ENCODE measurements at places on chromosomes 16 and 17.
A peak's percentile ranks its signal among the peaks of the same experiment; 100 is the strongest.

DNA sequence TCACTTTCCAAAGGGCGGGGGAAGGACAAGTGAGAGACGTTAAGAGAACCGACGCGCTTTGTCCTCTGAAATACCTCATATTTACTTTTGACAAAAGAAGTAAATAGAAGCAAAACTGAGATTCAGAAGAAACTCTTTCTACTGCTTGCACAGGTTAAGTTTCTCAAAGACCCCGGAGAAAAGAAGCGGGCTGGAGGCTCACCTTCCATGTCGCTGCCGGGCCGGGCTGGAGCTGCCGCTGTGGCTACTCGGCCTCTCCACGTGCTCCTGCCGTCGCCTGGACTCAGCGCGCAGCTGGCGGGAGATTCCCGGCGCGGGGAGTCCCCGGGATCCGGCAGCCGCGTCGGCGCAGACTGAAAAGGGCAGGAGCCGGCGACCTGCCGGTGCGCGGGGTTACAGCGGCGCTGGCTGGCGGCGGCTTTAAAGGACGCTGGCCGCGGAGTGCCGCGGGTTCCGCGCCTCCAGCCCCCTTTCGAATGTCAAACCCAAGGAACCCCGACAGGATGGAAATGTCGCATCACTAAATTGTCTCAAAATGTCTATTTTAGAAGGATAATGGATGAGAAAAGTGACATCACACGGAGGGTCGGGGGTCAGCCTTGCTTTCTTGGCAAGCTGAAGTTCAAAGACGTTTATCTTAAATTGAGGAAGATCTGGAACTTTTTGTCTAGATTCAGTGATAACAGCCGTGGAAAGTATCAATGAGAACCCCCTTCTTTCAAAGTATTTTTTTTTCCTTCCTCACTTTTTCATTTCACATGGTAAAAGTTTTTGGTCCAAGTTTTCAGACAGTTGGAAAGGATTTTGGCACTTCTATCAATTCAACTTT lies at the start of gene IKZF3:
TSS of gene IKZF3 (minus strand) at position 395 of the 829 bp plus-strand sequence. CDS start at position 209, 186 bp downstream.
- H3K27ac ChIP-seq, result peak within 1 kb of the TSS; percentile 98
- H3K27me3 ChIP-seq, result no peaks in the 10 kb centered on the region
- H3K4me1 ChIP-seq, result peaks cover 62% of the 10 kb centered on the region
- DNase-seq, result peak; percentile 87

DNA sequence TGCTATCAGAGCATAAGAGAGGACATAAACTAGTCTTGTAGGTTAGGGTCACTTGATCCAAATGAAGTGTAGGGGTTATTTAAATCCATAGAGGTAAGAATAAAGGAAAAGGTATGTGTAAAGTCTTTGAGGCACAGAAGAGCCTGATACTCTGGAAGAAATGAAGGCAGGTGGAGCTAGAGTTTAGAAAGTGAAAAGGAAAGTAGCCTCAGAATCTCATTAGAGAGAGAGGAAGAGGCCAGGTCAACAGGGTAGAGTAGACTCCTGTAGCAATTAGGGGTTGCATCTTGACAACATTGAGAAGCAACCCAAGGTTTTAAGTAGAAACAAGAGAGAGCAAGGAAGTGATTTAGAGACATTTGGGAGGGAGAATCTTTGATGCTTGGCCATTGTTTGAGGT lies 235.2 kb upstream of the SOX9 start:
- no peak for DNase-seq
- H3K4me1 ChIP-seq, result no peaks in the 10 kb centered on the region
- H3K27ac ChIP-seq, result no peak overlapping the region
- H3K27me3 ChIP-seq, result no peaks in the 10 kb centered on the region
- H3K4me3 ChIP-seq, result no peak overlapping the region

- peaks cover 37% of the 10 kb centered on the region for H3K36me3 ChIP-seq
- H3K27ac ChIP-seq, result no peak overlapping the region
- H3K27me3 ChIP-seq, result no peaks in the 10 kb centered on the region
- no peaks in the 10 kb centered on the region for H3K4me1 ChIP-seq
Observed at GRCh38 chr17:69533481-69534234, 119.2 kb downstream of the MAP2K6 start.

DNA sequence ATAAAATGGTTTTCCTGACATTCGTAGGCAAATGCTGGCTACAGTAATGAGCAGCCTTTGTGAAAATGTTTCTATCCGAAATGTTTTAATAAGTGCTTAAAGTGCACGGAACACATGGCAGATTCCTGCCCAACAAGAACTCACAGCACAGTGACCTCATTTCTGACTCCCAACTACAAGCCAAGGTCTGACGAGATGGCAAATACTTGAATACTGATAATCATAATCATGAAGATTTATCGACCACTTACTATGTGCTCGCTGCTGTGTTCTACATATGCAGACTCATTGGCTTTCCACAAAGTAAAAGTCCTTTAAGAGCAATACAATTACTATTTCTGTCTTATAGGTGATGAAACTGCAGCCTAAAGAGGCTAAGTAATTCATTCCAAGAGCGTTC lies 238.1 kb upstream of the CDH5 start:
- no peak for DNase-seq
- no peak overlapping the region for H3K4me3 ChIP-seq
- H3K27me3 ChIP-seq, result no peaks in the 10 kb centered on the region
- no peaks in the 10 kb centered on the region for H3K4me1 ChIP-seq

- H3K27me3 ChIP-seq, result no peaks in the 10 kb centered on the region
- peaks cover 18% of the 10 kb centered on the region for H3K4me1 ChIP-seq
- DNase-seq, result no peak
- no peaks in the 10 kb centered on the region for H3K36me3 ChIP-seq
- H3K27ac ChIP-seq, result no peak overlapping the region
- no peak overlapping the region for H3K4me3 ChIP-seq
Observed at GRCh38 chr16:27319257-27319965, 5.6 kb downstream of the IL4R start.

DNA sequence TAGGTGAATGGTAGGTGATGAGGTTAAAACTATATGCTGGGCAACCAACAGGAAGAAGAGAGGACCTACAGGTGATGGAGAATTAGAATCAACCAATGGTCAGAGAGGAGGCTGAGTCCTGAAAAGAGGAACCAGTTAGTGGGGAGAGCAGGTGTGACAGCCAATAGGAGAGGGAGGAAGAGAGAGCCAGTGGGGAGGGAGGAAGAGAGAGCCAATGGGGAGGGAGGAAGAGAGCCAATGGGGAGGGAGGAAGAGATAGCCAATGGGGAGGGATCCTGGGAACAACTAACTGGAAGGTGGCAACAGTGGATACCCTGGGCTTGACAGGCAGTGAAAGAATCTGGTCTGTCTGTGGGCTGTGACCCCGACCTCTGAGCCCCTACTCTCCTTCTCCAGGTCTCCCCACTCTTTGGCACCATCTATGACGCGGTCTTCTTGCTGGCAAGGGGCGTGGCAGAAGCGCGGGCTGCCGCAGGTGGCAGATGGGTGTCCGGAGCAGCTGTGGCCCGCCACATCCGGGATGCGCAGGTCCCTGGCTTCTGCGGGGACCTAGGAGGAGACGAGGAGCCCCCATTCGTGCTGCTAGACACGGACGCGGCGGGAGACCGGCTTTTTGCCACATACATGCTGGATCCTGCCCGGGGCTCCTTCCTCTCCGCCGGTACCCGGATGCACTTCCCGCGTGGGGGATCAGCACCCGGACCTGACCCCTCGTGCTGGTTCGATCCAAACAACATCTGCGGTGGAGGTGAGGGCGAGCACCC lies 3.7 kb downstream of the GUCY2D start:
- H3K36me3 ChIP-seq, result no peaks in the 10 kb centered on the region
- H3K27me3 ChIP-seq, result no peaks in the 10 kb centered on the region
- peak; percentile 81 for DNase-seq
- peaks cover 10% of the 10 kb centered on the region for H3K4me1 ChIP-seq

DNA sequence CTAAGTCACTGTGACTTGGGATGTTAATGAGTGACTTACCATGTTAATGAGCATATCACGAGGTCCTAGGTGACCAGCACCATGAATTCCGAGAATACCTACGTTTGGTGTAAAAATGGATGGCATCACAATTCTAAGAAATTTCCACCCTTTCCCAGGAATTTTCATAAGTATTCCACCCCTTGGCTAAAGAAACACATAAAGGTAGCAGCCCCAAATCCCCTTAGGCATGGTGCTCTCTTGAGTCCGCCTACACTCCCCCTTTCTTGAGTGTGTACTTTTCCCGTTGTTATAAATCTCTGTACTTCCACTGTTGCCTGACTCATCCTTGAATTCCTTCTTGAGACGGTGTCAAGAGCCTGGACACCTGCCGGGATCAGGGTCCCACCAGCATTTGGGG lies 504.0 kb upstream of the RBFOX1 start:
- no peaks in the 10 kb centered on the region for H3K27me3 ChIP-seq
- H3K4me1 ChIP-seq, result no peaks in the 10 kb centered on the region
- H3K27ac ChIP-seq, result no peak overlapping the region

DNA sequence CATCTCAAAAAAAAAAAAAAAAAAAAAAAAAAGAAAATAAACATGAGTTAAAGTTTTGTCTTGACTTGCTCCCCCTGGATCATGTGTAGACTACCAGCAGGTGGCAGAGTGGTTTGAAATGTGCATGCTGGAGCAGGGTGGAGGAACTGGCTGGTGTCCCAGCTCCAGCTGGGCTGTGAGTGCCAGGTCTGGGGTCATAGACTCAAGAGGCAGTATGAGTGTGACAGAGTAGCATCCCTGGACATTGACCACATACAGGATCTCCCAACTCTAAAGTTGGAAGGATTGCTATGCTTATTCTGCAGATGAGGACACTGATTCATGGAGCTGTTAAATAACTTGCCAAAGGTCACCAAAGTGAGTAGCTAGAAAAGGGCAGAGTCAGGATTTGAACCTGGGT lies 198.0 kb upstream of the MPHOSPH6 start:
- no peaks in the 10 kb centered on the region for H3K36me3 ChIP-seq
- no peaks in the 10 kb centered on the region for H3K4me1 ChIP-seq
- peak; percentile 79 for DNase-seq
- H3K27ac ChIP-seq, result no peak overlapping the region
- H3K27me3 ChIP-seq, result no peaks in the 10 kb centered on the region

DNA sequence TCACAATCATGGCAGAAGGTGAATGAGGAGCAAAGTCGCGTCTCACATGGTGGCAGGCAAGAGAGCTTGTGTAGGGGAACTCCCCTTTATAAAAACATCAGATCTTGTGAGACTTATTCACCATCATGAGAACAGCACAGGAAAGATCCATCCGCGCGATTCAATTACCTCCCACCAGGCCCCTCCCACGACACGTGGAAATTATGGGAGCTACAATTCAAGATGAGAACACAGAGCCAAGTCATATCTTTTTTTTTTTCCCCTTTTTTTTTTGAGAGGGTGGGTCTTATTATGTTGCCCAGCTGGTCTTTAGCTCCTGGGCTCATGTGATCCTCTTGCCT lies 60.0 kb downstream of the RPTOR start:
- H3K4me3 ChIP-seq, result peak overlapping the region; percentile 7
- no peaks in the 10 kb centered on the region for H3K27me3 ChIP-seq
- no peak for DNase-seq
- H3K36me3 ChIP-seq, result no peaks in the 10 kb centered on the region

DNA sequence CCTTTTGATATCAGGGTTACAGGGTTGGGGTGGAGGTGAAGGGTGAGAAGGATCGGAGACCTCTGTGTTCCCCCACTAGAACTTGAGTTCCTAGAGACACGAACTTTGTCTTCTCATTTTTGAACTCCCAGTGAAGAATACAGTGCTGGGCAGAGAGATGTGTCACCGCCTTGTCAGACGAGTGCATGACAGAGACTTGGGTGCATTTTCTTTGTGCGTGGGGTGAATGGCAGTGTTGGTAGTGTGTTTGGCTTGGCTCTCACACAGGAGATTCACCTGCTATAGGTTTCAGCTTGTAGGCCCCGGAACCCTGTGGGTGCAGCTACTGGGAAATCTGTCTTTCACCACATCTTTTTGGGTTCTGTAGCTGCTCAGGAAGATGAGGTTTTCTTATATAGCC lies 40.0 kb upstream of the CCR7 start:
- no peak overlapping the region for H3K27ac ChIP-seq
- H3K27me3 ChIP-seq, result no peaks in the 10 kb centered on the region
- DNase-seq, result no peak
- no peaks in the 10 kb centered on the region for H3K36me3 ChIP-seq
- no peaks in the 10 kb centered on the region for H3K4me1 ChIP-seq

DNA sequence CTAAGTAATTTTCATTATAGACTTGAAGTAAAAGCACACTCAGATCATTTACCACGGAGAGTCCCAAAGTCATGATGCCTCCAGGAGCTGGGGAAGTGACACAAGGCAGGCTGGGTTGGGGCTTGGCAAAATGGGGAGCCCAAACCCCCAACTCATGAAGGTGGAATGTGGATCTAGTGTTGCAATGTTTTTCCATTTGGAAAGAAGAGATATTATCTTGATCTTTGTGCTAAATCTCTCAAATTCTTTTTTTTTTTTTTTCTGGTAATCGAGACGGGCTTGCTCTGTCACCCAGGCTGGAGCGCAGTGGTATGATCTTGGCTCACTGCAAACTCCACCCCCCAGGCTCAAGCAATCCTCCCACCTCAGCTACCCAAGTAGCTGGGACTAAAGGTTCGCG lies 7.5 kb upstream of the KCNG4 start:
- H3K4me3 ChIP-seq, result no peak overlapping the region
- no peaks in the 10 kb centered on the region for H3K4me1 ChIP-seq
- no peaks in the 10 kb centered on the region for H3K27me3 ChIP-seq
- H3K36me3 ChIP-seq, result no peaks in the 10 kb centered on the region

- no peak for DNase-seq
- peaks cover 18% of the 10 kb centered on the region for H3K4me1 ChIP-seq
- no peak overlapping the region for H3K27ac ChIP-seq
- peaks cover 7% of the 10 kb centered on the region for H3K36me3 ChIP-seq
Observed at GRCh38 chr17:5000237-5000639, 2.5 kb downstream of the KIF1C start.

GRCh38 chr17:56502120-56502654 lies 91.3 kb upstream of the NOG start:
- no peak for DNase-seq
- H3K4me1 ChIP-seq, result peaks cover 27% of the 10 kb centered on the region
- no peaks in the 10 kb centered on the region for H3K27me3 ChIP-seq
- H3K27ac ChIP-seq, result no peak overlapping the region

DNA sequence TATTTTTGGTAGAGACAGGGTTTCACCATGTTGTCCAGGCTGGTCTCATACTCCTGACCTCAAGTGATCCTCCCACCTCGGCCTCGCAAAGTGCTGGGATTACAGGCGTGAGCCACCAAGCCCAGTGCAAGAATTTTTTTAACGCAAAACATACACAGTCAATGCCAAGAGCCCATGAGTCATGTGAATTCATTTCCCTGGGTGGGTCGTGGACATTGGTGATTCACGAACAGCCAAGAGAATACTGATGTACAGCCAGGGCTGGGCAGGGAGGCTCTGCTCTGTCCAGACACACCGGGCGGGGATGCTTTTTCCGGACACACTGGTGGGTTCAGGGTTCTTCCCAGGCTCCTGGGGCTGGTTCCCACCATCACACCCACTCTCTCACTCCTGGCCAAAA lies 17.7 kb downstream of the SLC38A8 start:
- H3K27ac ChIP-seq, result no peak overlapping the region
- H3K4me3 ChIP-seq, result no peak overlapping the region
- no peaks in the 10 kb centered on the region for H3K27me3 ChIP-seq
- H3K36me3 ChIP-seq, result no peaks in the 10 kb centered on the region
- H3K4me1 ChIP-seq, result 0 out of 2 replicates have a peak, but pooled peaks cover 4% of the 10 kb centered on the region

Measured in Karpas-422 (cell line).